IMR-90 (cell line): ENCODE measurements at places on chromosomes 2 and 18. TPM values are rescaled to one million over a fixed set of nuclear protein-coding genes. Genes with fewer than 3 reads are reported as not detected.

GRCh38 chr2:100013892-100014677, 128.3 kb downstream of the AFF3 start:
- no peak overlapping the region for H3K4me3 ChIP-seq
- H3K27me3 ChIP-seq = no peaks in the 10 kb centered on the region
- peak overlapping the region; percentile 99 for H3K27ac ChIP-seq
- peaks cover 13% of the 10 kb centered on the region for H3K36me3 ChIP-seq
- peak; percentile 99 for DNase-seq

- peaks cover 22% of the 10 kb centered on the region for H3K4me1 ChIP-seq
- DNase-seq = peak; percentile 66
- H3K36me3 ChIP-seq = no peaks in the 10 kb centered on the region
- H3K27me3 ChIP-seq = no peaks in the 10 kb centered on the region
- H3K27ac ChIP-seq = peak overlapping the region; percentile 76; the same call in 1 of the 2 replicates
Observed at GRCh38 chr2:191631754-191632153, 46.2 kb upstream of the NABP1 start.

The CGREF1 gene
- total RNA-seq = 0.28 and 0.54 TPM in 2 replicates

DNA sequence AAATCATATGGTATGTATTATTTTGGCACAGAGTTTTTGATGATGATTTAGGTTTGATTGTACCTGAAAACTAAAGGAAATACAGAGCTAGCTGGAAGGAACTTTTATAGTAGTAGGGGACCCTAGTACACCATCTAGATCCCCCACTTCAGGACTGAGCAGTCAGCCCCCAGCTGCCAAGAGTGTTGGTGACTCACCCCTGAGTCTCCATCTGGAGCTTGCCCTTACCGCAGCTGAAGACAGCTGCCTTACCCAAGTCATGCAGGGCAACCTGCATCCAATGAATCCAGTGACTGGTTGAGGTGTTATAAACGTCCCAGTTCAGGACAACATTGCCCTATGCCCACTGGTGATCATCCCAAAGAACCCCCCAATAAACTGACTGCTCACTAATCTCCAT, 15.3 kb downstream of the PMS1 start:
- H3K4me1 ChIP-seq = peaks cover 8% of the 10 kb centered on the region; the same call in 1 of the 2 replicates
- DNase-seq = peak; percentile 83
- H3K4me3 ChIP-seq = no peak overlapping the region
- no peak overlapping the region for H3K27ac ChIP-seq
- H3K36me3 ChIP-seq = peaks cover 4% of the 10 kb centered on the region; the same call in 1 of the 2 replicates

DNA sequence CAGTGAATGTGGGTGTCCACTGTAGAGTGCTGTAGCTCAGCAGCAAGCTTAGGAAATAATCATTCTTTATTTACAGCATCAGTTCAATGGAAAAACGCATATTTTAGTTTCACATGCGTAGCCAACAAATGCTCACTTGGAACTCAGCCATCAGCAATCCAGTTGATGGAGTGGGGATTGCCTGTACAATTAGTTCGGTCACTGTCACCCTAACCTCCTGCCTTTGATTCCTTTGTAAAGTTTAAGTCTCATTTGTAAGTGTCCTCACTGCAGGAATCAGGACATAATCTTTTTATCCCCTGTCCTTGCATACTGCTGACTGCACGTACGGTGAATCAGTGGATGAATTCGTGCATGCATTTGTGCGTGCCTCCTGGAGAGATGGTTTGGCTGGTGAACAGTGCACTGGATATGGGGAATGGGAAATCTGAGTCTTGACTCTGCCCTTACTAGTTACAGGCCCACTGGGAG, 55.9 kb downstream of the RAB31 start:
- H3K27ac ChIP-seq = no peak overlapping the region
- H3K4me1 ChIP-seq = 0 out of 2 replicates have a peak, but pooled peaks cover 2% of the 10 kb centered on the region
- H3K27me3 ChIP-seq = no peaks in the 10 kb centered on the region
- no peak for DNase-seq

DNA sequence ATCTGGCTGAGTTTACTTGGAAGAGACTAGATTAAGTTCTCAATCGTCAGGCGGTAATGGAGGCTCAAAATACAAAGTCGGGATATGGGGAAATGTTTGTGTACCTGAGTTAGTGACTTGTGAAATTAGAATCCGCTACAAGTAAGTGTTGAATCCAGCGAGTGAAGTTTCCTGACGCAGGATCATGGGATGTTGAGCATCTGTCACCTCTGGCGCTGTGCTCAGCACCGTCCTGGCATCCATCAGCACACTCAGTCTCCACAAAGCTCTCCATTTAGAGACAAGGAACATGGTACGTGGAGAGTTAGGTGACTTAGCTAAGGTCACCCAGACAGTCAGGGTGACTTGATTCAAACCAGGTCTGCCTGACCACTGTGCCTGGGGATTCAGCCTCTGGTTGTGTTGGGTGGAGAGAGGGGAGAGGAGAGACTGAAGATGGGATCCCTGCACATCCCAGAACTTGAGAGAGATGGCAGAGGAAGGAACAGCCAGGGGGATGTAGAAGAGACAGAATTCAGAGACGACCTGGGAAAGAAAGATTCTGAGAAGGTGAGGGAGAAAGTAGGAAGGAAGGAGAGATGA, 251.2 kb downstream of the ACKR3 start:
- peaks cover 3% of the 10 kb centered on the region; the same call in 1 of the 2 replicates for H3K27me3 ChIP-seq
- H3K36me3 ChIP-seq = no peaks in the 10 kb centered on the region
- no peak for DNase-seq
- H3K4me1 ChIP-seq = no peaks in the 10 kb centered on the region
- H3K27ac ChIP-seq = no peak overlapping the region

- no peaks in the 10 kb centered on the region for H3K27me3 ChIP-seq
- no peak overlapping the region for H3K27ac ChIP-seq
- peak; percentile 92 for DNase-seq
- no peak overlapping the region for H3K4me3 ChIP-seq
- peaks cover 7% of the 10 kb centered on the region; the same call in 1 of the 2 replicates for H3K4me1 ChIP-seq
Observed at GRCh38 chr2:238263204-238264071, 23.6 kb upstream of the HES6 start.

The MERTK gene
- 0.28 and 0.36 TPM in 2 replicates for total RNA-seq

DNA sequence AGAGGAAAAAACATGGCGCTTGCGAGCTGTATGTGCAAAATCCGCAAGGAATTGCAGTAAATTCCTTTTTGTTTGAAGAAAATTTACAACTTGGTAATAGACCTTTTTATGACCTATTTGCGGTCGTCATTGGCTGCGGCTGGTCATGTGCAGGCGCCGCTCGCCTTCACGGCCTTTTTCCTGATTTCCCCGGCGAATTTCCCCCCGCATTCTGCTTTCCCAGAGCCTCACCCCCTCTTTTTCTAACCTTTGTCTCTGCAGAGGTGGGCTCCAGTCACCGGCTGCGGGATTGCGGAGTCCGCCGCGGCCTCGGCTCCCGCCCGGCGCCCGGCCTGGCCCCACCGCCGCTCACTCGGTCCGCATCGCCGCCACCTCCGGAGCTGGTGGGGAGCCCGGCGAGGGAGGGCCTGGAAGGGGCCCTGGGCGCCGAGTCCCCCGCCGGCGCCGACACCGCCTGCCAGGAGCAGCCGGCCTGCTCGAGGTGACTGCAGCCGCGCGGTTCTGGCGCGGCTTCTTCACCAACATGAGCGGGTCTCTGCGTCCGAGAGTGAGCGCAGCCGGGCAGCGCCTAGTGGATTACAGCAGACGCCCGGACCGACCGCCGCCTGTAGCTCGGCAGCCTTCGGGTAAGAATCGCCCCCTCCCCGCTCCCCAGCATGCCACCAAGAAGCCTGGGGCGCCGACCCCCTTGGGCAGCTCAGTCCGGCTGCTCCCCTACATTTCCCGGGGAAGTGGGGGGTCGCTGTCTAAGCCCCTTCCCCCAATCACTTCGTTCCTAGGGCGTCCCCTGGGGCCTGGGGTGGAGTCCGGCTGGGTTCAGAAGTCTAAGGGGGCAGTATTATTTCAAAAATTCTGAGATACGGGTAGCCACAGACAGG, 7.1 kb downstream of the HOXD8 start:
- DNase-seq = no peak
- H3K27me3 ChIP-seq = peaks cover 90% of the 10 kb centered on the region
- H3K36me3 ChIP-seq = no peaks in the 10 kb centered on the region
- peak overlapping the region; percentile 13; the same call in 1 of the 2 replicates for H3K4me3 ChIP-seq
